ENCODE measurements at places on chromosomes 2 and 18. TPM values are rescaled to one million over a fixed set of nuclear protein-coding genes. Genes with fewer than 3 reads are reported as not detected.

The CACNB4 gene
- total RNA-seq: 2.5 TPM

The SETBP1 gene
- total RNA-seq: 40.9 TPM

The INHA gene
- not detected for total RNA-seq

The NT5C1B gene
- total RNA-seq: not detected

The CDH19 gene
- total RNA-seq: 47.3 TPM

The G6PC2 gene
- total RNA-seq: not detected

The POTEC gene
- total RNA-seq: not detected

The ATP6V1C2 gene
- total RNA-seq: not detected

DNA sequence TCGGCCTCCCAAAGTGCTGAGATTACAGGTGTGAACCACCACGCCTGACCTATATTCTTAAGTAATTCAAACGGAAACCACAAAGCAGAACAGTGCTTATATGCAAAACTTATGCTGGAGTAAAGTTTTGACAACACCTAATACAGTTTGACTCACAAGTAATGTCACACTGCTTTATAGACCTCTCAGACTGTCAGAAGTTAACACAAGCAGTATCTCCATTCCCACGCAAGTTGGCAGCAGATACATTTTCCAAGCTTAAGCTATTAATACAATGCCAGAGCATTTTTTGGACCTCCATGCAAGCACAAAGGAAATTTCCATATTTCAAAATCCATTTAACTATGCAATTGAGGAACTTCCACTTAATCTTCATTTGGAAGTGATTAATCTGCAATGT lies 21.0 kb upstream of the SANBR start:
- DNase-seq: no peak

- DNase-seq: no peak
These were observed 58.8 kb upstream of the B3GNT7 start for GRCh38 chr2:231336700-231337099.

DNA sequence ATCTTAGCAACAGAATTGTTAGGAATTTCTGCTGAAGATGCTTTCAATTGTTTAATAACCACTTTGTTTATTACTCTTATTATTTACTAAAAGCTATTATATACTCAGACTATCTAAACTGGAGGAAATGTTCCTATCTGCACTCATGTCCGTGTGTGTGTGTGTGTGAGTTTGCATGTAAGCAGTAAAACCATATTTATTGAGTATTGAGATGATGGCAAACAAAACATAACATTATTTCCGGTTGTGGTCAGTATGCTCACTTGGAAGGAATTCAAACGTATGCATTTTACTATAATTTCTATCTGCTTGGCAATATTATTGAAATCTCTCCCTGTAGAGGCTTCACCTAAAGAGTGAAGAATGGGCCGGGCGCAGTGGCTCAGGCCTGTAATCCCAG lies 43.0 kb upstream of the ZNF804A start:
- DNase-seq: no peak

DNA sequence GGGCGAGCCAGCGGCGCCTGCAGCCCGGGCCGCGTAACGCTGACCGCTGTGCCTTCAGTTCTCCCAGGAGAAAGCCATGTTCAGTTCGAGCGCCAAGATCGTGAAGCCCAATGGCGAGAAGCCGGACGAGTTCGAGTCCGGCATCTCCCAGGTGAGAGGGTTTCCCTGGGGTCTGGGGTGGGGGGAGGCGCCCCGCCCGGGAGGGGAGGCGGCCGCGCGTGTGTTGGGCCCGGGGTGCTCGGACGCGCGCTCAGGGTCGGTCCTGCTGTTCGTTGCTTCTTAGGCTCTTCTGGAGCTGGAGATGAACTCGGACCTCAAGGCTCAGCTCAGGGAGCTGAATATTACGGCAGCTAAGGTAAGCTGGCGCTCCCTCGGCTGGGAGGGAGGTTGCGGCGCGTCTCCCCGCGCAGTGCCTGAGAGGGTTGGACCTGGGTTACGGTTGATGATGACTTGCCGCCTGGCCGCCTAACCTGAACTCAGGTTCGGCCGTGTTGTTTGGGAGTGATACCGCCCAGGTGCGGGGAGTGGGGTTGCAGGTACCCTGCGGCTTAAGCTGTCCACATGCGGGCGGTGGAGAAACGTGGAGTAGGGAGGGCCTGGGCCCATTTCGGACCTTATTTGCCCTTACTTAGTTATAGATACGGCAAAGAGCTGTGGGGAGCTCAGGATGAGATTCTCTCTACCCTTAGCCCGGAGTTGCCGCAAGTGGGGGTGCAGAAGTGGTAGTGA lies 638 bp downstream of the RPS7 start:
- no peak for DNase-seq

DNA sequence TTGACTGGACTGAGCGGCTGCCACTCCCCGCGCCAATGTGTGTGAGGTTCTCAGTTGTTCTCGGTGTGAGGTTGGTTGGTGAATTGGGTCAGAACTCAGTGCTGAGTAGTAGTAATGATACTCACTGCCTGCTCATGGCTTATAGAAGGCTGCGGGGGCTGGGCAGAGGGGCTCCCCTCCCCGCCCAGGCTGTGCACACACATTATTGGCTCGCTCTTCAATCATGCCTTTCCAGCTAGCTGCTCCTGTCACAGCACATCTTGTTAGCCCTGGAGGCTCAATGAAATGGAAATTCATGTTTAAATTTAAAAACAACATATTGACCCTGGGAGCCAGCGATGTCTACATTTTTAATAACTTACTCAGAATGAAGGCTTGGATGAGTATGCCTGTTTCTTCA lies 152.8 kb downstream of the CELF4 start:
- no peak for DNase-seq

- peak; percentile 86 for DNase-seq
These were observed 48.8 kb upstream of the LPIN2 start for GRCh38 chr18:3061581-3062312.

- no peak for DNase-seq
These were observed 26.8 kb upstream of the MYO1B start for GRCh38 chr2:191218292-191218898.

GRCh38 chr2:124668161-124668560 lies 643.1 kb downstream of the CNTNAP5 start:
- no peak for DNase-seq

- DNase-seq: no peak
These were observed 43.1 kb downstream of the CYRIA start for GRCh38 chr2:16622399-16622968.

- no peak for DNase-seq
These were observed 331.1 kb downstream of the GULP1 start for GRCh38 chr2:188622601-188623260.

- no peak for DNase-seq
These were observed 45.8 kb downstream of the DHX57 start for GRCh38 chr2:38829971-38830370.

- DNase-seq: no peak
These were observed 889.1 kb upstream of the GCFC2 start for GRCh38 chr2:76599732-76600368.

DNA sequence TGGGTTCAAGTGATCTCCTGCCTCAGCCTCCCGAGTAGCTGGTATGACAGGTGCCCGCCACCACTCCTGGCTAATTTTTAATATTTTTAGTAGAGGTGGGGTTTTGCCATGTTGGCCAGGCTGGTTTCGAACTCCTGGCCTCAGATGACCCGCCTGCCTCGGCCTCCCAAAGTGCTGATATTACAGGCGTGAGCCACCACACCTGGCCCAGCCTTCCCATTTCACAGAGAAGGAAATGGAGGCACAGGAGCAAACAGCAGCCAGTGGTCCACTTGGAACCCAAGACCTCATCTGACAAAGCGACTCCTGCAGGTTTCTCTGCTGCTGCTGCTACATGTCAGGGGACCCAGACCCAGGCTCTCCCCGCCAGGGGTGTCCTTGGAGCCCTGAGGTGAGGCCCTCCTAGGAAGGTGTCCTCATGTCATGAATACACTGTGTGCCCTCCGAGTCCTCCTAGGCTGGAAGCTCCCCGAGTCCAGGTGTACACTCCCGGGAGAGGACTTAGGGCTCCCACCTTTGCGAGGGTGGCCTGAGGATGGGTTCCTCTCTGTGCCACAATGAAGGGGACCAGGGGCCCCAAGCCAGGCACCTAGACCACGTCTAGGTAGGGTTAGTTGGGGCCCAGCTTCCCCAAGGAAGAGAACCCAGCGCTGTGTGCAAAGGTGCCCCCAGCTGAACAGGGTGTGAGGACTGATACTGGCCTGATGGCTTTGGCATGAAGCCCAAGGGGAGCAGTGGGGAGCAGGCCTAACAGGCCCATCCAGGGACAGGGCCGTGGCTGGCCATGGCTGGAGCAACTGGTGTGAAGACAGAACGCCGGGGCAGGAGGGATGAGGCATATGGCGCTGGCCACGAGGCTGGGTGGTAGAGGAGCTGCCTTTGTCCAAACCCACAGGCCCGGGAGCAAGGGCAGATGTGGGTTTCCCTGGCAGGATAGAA lies 56.1 kb downstream of the HS6ST1 start:
- DNase-seq: no peak

- DNase-seq: no peak
These were observed 43.0 kb upstream of the COL5A2 start for GRCh38 chr2:189222468-189223105.

GRCh38 chr18:75592527-75592926 lies 165.0 kb upstream of the SMIM21 start:
- DNase-seq: no peak

DNA sequence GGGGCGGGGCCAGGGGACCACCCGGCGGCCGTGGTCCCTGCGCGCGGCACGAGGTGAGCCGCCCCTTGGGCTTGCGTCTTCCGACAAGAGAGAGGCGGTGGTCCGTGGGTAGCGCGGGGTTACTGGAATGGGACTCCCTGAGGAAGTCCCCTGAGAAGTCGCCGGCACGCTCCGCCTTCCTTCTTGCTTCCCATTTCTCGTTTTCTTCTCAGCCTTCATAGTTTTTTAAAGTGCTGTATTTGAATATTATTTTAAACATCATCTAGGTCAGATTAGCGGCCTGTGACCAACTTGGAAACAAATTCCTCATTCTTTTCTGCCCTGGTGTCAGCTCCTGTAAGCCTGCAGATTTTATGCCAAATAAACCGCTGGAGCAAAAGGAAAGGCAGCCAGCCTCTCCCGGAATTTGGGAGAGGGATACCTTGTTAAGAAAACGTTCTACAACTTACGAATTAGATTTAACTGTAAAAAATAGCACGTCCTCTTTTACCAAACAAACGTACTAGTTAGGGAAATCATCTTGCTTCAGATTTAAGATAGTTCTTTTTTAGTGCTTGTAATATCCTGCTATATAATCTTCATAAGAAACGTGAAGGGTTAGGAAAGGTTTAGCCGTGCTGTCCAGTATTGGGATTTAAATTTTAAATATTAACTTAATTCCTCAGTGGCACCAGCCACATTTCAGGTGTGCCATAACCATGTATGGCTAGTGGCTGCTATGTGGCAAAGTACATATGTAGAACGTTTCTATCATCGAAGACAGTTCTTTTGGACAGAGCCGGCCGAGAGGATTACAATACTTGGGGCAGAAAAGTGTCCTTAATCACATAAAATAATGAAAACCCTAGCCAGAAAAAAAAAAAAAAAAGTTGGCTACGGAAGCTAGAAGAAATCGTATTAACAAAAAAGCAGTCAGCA lies 628 bp upstream of the PTPN2 start:
- no peak for DNase-seq

DNA sequence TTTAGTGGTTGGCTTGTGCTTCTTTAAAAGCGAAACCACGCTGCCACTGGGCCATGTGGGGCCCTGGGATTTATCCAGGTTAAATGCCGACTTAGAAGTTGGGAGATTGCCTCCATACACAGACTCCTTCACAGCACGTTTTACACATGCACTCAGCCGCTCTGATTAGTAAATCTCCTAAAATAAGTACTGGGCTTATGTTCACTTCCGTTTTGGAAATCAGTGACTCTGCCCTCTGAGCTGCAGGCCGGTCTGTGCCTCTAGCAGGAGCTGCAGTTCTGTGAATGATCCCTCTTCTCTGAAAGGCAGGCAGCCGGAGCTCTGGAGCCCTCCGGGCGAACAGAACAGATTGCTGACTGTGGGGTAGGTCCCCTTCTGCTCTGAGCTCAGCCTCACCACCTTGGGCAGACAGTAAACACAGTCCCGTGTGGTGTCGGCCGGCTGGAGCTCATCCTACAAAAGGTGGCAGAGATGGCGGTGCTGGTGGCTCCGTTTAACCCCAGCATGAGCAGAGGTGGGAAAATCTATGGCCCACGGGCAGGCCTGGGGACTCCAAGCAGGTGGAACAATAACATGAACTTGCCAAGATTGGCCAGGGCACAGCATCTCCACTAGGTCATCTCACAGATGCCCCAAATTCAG lies 9.8 kb upstream of the RAB17 start:
- no peak for DNase-seq
